ENCODE measurements at places on chromosomes 12 and 14. TPM values are rescaled to one million over a fixed set of nuclear protein-coding genes. Genes with fewer than 3 reads are reported as not detected.

Gene TMEM63C
- 5.1 TPM for total RNA-seq

Gene TMEM121
- 0.68 TPM for total RNA-seq

Gene CD163
- not detected for total RNA-seq

DNA sequence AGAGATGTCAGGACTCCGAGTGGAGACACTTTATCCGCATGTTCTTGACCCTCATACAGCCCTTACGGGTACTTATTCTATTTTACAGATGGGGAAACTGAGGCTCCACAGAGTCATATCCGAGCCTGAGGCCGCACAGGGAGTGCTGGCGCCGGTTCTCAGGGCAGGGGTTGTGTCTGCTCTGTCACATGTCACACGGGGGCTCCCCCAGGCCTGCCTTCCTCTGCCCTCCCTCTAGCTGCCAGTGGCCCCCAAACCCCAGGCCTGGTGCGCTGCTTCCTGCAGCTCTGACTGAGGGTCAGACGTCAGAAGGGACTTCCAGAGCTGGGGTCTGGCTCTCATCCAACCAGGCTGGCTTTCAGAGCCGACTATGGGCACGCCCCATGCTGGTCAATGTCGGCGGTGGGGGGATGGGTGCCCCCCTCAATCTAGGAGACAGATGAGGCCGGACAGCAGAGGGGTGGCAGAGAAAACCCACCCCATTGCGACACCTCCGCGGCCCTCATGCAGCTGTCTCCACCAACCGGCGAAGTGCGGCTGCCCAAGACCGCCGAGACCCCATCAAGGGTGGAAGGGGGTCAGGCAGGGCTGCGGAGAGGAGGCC, 811 bp upstream of the INF2 start:
- H3K4me1 ChIP-seq, result peaks cover 22% of the 10 kb centered on the region
- peak overlapping the region; percentile 83 for H3K27ac ChIP-seq
- DNase-seq, result peak; percentile 73
- peaks cover 6% of the 10 kb centered on the region for H3K36me3 ChIP-seq
- peak overlapping the region; percentile 76 for H3K4me3 ChIP-seq

GRCh38 chr14:39382463-39382862, 49.8 kb downstream of the FBXO33 start:
- no peak for DNase-seq
- no peaks in the 10 kb centered on the region for H3K36me3 ChIP-seq

DNA sequence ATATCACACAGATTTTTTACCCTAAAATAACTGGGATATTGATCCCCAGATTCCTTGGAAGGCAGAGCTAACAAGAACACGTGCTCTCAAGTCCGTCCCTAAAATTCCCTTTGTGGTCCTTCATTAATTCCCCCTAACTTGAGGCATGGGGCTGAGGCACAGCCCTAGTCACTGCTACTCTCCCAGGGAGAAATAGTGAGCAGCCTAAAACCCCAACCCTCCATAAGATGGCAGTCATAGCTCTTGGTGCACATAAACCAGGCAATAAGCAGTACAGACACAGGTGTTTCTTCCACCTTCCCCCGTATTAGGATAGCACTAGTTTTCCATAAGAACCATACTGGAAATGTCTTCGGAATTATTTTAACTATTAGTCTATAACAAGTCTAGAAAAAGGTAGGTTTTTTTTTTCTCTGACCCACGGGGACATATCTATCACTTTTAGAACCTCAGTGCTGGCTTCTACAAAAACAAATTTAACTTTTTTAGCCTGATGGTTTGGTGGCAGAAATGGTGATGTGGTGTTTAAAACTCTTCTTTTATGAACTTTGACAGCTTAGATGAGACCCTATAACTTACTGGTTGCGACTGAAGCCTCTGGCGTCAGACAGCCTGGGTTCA, 3.1 kb upstream of the ARHGEF40 start:
- H3K27me3 ChIP-seq, result peaks cover 11% of the 10 kb centered on the region
- H3K27ac ChIP-seq, result no peak overlapping the region
- H3K4me1 ChIP-seq, result peaks cover 18% of the 10 kb centered on the region
- no peak overlapping the region for H3K4me3 ChIP-seq
- H3K36me3 ChIP-seq, result peaks cover 5% of the 10 kb centered on the region

DNA sequence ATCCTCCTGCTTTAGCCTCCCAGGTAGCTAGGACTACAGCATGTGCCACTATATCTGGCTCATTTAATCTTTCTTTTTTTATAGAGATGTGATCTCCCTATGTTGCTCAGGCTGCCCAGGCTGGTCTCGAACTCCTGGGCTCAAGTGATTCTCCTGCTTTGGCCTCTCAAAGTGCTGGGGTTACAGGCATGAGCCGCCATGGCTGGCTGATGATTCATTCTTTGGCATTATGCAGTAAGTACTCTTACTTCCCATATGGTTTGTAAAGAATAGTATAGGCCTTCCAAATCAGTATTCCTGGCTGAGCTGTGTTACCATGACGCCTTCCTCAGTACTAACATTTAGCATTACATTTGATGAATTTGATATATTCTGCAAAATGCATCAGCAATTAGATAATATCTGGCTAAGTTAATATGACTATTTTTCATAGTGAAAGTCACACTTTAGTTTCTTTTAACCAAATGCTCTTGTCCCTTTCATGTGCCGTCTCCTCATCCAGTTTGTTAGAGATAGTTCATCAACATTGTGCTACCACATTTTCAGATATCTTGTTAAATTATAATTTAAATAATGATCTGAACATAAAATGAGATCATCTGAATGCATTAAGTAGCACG, 3.2 kb upstream of the MIA2 start:
- DNase-seq, result no peak
- H3K27ac ChIP-seq, result no peak overlapping the region
- H3K36me3 ChIP-seq, result no peaks in the 10 kb centered on the region
- no peaks in the 10 kb centered on the region for H3K27me3 ChIP-seq
